Activated CD4-positive, alpha-beta T cell treated with anti-CD3 and anti-CD28 coated beads, Interleukin-2, amount 50 U/mL, for 48 hours (primary cell): ENCODE measurements at places on chromosomes 5 and 9.

GRCh38 chr9:20480249-20480648, 142.1 kb downstream of the MLLT3 start:
- DNase-seq: no peak

DNA sequence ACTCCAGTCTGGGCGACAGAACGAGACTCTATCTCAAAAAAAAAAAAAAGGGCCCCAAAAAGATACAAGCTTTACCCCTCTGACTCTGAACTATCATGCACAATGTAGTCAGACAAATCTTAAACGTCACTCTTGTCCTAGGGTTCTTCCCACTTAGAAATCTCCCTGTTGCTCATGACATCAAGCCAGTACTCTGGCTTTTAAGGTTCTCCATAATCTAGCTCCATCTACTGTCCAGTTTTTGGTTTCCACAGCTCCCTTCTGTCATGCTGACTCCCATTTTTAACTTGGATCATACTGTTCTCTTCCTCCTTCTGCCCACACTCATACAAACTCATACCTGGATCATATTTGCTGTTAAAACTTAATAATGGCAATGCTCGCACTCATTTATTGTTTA, 156.7 kb upstream of the TLX3 start:
- DNase-seq: no peak

- DNase-seq: no peak
Measured at GRCh38 chr9:110575945-110576344, 3.6 kb downstream of the SVEP1 start.

GRCh38 chr9:31519424-31519823, 865.0 kb upstream of the ACO1 start:
- no peak for DNase-seq

DNA sequence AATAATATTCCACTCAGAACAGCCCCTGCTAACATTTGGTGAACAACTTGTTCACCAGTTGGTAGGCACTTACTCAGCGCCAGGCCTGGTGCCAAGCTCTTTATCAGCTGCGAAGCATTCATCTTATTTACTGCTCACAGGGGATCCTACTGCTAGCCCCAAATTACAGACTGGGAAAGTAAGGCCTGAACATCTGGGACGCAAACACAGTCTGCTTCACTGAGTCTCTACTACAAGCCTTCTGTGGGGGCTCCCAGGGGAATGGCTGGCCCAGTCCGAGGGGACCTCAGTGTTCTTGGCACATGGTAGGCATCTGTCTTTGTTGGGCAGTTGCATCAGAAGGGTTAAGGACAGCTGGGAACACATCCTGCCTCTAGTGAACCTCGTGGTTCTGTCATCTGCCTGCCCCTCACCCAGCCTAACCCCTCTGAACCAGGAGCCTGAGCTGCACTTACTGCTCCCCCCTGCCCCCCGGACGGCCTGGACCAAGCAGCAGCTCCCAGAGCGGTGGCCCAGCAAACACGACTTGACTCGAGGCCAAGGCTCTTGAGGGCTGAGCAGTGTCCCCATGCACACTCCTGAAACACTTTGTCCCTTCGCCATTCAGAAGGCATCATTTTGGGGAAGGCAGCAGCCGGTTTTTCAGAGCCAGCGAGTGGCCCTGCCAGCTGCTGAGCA, at the start of gene PHYHD1:
TSS of gene PHYHD1 (plus strand) at position 602 of the 678 bp plus-strand sequence. CDS start 1,342 bp downstream, outside the sequence.
- no peak for DNase-seq

- DNase-seq: no peak
Measured at GRCh38 chr5:141567513-141568117, 51.2 kb downstream of the DIAPH1 start.

GRCh38 chr9:73153793-73154227, 2.1 kb downstream of the ANXA1 start:
- DNase-seq: no peak

DNA sequence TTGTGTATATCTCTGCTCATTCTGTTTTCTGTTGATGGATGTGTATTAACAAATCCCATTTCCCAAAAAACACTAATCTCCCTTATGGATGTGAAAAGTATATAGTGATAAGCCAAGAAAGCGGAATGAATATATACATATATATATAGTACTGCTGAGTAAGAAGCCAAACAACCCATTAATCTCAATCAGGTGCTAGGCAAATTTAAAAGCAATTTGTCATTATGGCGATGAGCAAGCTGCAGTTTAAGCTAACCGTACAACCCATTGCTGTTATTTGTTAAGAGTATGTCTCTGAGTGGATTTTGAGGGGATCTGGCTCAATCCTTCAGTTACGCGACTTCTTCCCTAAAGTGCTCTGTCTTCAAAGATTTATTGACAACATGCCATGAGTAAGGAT, 640.4 kb upstream of the ARRDC3 start:
- no peak for DNase-seq

DNA sequence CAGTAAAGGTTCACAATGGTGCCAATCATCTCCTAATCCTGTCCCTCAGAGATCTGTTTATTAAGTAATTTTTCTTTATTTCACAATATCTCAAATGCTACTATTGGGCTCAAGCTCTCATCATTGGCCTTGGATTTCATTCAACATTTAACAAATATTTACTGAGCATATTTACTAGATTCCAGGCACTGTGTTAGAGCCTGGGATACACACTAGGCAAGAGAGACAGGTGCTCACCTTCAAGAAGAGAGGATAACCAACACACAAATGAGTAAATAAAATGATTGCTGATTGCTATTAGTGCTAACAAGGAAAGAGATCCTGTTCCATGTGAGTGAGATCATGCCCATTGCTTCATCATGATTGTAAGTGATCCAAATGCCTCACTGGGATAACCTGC, 27.4 kb downstream of the PPP2R2B start:
- no peak for DNase-seq

- no peak for DNase-seq
Measured at GRCh38 chr9:134026581-134026980, 1.3 kb downstream of the BRD3OS start.

DNA sequence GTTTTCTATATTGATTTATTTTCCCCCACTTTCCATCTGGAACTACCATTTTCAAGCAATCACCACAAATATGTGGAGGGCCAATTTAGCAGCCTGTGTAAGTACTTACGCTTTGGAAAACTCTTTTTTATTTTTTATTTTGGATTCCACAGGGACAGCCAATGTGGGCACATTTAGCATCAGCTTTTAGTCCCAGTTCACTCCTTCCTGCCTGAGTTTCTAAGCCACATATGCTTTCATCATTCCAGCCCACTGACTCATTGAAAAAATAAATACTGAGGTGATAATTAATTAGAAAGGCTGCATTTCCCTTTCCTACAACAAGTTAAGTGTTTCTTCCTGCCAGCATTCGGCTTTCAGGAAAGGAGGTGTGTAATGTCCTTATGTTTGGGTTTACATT, 76.8 kb downstream of the TMEM167A start:
- DNase-seq: no peak

GRCh38 chr5:458547-459353, 15.8 kb downstream of the EXOC3 start:
- DNase-seq: peak; percentile 78

DNA sequence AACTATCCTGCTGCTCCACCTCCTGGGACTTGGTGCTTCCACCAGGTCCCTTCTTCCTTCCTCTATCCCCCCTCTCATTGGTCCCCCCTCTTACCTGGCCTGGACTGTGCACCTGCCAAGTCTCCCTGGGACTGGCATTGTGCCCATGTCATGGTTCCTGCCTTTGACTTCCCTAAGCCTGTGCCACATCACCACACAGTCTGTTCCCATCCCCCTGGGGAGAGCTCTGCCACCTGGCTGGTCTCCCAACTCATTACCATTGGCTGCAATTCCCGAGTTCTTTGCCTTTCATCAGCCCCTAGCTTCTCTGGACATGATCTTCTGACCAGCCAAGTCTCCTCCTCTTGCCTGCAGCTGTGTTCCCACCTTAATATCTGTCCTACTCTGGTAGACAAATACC, 180.3 kb downstream of the SREK1 start:
- no peak for DNase-seq

GRCh38 chr5:178391480-178391879, 158.9 kb upstream of the PHYKPL start:
- DNase-seq: no peak

DNA sequence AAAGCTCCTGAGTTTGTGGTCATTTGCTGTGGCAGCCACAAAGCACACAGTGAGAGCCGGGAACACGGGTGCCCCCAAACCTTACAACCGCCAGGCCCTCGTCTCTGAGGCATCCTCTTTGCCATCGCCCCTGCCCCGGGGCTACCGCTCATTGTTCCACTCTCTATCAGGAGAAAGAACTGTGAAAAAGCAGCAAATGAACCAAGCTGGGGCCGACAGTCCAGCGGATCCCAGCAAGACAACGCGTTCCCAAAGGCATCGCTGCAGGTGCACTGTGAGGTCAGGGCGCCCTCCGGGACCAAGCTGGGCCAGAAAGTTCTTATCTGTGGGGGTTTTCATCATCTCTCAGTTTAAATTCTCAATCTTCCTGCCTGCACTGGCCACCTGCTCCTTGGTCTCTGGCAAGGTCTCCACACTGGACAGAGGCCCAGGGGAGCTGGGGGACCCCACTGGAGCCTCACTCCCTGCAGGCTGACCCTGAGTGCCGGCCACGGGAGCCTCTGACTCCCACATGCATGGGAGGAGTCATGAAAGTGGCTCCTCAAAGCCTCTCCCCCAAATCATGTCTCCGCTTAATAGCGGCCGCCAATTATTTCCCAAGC, 32.1 kb downstream of the VAV2 start:
- DNase-seq: no peak

GRCh38 chr5:124869426-124870033, 123.1 kb upstream of the ZNF608 start:
- DNase-seq: no peak

- DNase-seq: no peak
Measured at GRCh38 chr5:72598401-72599064, 91.3 kb upstream of the ZNF366 start.

- no peak for DNase-seq
Measured at GRCh38 chr5:146640285-146640896, 124.4 kb upstream of the GPR151 start.

- no peak for DNase-seq
Measured at GRCh38 chr9:6843742-6844141, 86.0 kb downstream of the KDM4C start.

DNA sequence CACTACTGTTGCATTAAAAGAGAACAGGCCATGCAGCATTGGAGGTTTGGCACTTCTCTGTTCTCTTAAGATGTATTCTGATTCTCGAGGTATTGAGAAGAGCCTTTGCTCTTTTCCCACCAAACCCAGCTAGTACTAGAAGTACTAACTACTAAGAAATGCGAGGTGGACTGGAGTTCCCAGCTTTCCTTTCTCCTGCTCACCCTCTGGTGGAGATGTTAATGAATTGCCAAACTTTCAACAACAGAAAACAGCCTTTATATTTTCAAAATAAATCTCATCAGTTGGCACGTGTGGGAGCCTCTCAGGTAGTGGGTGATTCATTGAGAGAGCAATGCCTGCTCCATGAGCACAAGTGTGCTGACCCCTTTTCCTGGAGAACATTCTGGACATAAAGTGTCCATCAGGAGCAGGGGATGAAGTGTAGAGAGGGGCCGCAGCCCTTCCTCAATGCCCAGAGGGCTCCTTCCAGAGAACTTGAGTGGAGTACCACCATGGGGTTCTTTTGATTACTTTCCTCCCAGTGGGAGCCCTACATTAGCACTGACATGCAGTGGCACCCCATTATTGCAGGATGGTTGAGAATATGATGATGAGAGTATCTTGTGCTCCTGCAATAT, 45.7 kb downstream of the TMEM174 start:
- no peak for DNase-seq

DNA sequence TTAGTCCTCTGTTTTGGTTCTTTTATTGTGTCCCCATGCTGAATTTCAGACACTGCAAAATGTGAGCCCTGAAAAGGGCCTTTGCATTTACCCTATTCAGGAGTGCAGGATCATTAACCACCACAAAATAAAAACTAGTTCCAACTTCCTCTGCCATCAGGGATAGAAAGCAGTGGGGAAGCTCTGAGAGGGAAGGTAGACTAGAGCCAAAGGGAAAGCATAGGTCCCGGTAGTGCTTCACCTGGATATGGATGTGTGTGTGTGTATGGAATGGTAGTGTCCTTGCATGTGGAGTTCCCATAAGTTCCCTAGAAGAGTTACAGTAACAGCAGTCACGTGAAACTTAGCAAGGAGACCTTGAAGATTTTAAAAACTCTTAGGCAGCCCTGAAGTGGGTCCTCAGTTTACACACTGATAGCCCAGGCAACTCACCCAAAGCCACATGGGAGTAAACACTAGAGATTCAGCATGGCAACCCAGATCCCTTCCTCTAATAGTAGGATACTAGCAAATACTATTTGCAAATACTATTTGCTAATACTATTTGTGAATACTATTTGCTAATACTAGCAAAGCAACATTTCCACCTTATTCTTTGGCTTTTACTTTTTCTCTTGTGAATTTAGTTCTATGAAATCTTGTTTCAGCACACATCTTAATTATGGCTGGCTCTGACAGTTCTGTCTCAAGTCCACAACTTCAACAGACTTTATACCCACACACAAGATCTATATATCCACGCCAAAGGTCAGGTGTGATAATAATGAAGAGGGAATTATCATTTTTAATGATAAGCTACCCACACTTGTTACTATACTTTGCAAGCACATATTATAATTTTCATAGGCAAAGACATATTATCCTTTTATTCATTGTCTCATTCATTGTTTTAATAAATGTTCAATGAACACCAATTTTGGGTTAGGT, 70.4 kb upstream of the IFNE start:
- no peak for DNase-seq

- DNase-seq: no peak
Measured at GRCh38 chr9:102986425-102986824, 8.7 kb upstream of the CYLC2 start.

GRCh38 chr5:3694819-3695218, 99.2 kb downstream of the IRX1 start:
- no peak for DNase-seq

GRCh38 chr5:180201051-180201987, 7.7 kb downstream of the RASGEF1C start:
- DNase-seq: peak; percentile 18

GRCh38 chr9:81602887-81603680, 86.3 kb downstream of the TLE1 start:
- DNase-seq: no peak

DNA sequence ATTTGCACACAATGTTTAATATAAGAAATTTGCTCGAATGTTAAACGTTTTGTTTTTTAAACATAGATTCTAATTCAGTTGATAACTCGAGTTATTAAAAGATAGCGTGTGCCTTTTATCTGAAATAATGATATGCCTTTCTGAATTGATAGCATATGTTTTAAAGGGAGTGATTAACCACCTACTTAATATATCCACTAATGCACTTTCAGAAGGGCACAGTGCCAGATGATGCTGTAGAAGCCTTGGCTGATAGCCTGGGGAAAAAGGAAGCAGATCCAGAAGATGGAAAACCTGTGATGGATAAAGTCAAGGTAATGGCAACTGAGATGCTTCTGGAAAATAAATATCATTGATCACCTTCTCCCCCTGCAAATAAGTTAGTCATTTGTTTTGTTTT, 53.9 kb downstream of the ERAP1 start:
- no peak for DNase-seq

- peak; percentile 31 for DNase-seq
Measured at GRCh38 chr9:36924071-36924470, 110.0 kb downstream of the PAX5 start.

DNA sequence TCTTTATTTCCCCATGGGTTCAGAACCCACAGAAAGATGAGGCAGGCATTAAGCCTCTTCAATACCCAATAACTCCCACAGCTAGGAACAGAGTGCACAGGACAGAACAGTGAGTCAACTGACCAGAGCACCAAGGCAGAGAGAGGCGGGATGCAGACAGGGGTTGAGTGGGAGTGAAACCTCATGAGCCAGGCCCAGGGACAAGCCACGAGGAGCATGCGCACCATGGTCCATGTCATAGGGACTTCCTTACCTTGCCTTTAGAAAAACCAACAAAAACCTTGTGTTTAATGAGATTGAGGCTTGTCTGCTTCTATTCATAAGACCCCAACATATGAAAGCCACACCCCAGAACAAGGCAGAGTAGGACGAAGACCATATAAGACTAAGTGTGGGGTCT, 330.6 kb downstream of the DEPDC1B start:
- no peak for DNase-seq
